ENCODE measurements at places on chromosomes 11 and 22.

DNA sequence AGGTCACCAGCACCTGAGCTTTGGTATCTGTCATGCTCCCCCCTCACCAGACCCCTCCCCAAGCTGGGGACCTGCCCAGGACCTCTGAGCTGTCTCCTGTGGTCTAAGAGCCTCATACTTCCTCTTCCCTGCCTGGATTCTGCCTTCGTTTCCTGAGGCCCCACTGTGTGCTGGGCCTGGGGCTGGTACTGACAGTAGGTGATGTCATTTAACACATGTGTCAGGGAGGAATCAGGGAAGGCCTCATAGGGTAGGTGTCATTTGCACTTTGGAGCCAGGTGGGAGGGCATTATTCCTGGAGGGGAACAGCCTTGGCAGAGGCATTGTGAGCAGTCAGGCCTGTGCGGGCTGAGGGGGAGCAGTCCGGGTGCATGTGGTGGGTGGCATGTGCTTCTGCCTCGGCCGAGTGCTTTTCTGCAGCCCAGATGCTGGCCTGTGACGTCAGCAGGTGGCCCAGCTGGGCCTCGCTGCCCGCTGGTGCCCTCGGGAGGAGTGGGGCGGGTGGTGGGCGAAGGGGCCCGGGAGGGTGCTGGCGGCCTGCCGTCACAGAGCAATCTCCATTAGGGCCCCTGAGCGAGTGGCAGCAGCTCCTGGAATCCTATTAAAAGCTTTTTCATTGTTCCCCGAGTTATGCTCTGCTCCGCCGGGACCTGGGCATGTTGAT lies 9.1 kb downstream of the FLRT1 start:
- DNase-seq, result no peak

- DNase-seq, result no peak
Observed at GRCh38 chr11:134537296-134537695, 125.3 kb upstream of the B3GAT1 start.

GRCh38 chr11:70493891-70494290 lies 95.6 kb downstream of the CTTN start:
- DNase-seq, result no peak

- no peak for DNase-seq
Observed at GRCh38 chr22:44891293-44891747, 118.5 kb downstream of the PHF21B start.

DNA sequence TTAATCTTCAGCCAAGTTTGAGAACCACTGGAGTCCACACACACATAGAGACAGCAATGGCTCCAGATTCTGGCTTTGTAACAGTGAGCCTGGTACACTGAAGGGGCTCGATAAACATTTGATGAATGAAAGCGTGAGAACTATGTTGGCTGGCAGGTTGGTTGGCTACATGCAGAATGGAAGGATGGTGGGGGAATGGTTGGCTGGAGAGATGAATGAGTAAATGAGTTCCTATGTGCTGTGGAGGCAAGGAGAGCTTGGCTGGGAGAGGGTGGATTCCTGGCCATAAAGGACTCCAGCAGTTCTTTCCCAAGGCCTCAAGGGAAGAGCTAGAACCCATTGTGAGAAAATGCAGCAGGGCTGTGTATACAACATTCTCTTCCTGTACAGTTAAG lies 168.0 kb upstream of the NECTIN1 start:
- DNase-seq, result no peak

DNA sequence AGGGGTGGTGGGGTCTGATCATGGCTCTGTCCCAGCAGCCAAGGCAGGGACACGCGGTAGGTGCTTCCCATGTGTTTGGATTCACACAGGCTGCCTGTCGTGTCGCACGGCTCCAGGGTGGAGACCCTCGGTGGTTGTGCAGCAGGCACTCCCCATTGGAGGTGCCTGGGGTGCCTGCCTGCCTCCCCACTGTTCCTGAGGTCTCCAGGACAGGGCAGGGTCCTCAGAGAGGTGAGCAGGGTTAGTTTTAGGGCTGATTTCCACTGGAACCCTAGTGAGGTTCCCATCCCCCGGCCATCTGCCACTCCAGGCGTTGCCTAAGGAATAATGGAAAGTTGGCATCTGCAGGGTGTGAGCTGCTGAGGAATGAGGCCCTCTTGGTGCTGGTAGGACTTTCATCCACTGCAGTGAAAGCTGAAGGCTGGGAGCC lies 32.3 kb downstream of the OSBPL5 start:
- no peak for DNase-seq

GRCh38 chr11:97389270-97389669 lies 999.5 kb downstream of the JRKL start:
- no peak for DNase-seq

DNA sequence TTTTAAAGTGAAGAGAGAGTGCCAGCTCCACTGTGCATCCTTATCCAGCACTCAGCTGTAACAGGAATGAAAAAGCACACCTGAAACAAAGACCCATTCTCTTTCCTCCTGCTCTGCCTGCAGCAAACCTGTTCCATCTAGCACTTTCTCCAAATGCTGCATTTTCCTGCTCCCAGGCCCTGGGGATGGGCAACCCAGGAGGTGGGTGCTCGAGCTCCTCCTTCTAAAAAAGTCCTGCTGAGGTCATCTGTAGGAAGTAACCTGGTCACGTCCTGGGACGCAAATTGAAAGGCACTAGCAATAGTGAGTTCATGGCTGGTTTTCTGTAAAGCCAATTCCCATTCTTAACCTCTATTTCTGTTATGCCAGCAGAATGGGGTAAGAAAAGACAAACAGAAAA lies 173.7 kb downstream of the MAML2 start:
- no peak for DNase-seq

- DNase-seq, result no peak
Observed at GRCh38 chr11:129969920-129970319, 32.7 kb downstream of the PRDM10 start.

DNA sequence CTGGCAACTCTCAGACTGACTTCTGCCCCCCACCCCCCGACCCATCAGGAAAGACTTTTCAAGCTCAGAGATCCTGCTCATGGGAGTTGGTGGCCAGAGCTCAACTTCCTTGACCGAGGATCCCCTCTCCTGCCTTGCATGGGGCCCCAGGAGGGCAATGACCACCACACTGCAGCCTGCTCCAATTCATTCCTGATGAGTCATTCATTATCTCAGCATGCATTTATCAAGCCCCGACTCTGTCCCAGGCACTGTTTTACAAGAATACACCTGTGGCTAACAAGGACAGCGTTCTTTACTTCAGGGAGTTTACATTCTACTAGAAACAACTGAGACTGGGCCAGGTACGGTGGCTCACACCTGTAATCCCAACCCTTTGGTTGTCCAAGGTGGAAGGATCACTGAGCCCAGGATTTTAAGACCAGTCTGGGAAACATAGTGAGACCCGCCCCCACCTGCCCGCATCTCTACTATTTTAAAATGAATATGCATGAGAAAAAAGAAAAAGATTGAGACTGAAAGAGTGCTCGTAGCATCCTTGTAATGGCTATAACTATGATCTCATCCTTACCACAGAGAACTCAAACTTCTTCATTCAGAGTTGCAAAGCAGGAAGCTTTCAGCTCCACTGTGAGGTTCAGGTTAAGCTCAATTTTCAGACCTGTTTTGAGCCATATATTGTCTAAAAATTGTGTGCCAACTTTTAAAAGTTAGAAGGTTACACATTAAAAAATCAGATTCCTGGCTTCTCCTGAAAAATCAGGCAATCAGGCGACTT lies 60.4 kb downstream of the FEZ1 start:
- no peak for DNase-seq

GRCh38 chr22:48045369-48045768 lies 1282.9 kb downstream of the TBC1D22A start:
- no peak for DNase-seq

- DNase-seq, result no peak
Observed at GRCh38 chr22:37491559-37492427, 5.6 kb upstream of the MFNG start.

DNA sequence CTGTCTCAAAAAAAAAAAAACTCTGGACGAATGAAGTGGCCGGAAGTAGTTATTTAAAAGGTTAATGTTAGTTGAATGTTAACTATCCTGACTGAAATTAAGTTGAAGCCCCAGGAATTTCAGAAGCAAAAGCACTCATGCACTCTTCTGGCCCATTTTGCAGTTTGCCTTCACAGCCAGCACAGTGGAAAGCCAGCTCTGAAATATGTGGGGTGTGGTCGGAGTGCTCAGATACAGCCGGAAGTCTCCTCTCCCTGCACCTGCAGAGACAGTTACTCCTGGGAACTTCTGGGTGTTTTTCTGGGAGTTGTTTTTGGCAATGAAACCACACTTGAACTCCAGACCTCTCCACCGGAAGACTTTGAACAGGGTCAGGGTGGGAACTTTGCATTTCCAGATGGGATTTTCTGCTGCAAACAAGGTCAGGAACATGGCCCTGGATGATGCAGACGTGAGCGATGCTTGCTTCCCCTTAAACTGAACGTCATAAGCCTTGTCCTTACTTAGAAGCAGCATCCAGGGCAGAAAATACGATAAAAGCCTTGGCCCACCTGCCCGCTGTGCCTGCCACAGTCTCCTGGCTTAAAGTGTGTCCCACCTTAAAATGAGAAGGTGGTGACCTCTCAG lies 21.5 kb upstream of the CABP2 start:
- DNase-seq, result no peak

GRCh38 chr11:34075178-34075820 lies 23.8 kb downstream of the CAPRIN1 start:
- no peak for DNase-seq

DNA sequence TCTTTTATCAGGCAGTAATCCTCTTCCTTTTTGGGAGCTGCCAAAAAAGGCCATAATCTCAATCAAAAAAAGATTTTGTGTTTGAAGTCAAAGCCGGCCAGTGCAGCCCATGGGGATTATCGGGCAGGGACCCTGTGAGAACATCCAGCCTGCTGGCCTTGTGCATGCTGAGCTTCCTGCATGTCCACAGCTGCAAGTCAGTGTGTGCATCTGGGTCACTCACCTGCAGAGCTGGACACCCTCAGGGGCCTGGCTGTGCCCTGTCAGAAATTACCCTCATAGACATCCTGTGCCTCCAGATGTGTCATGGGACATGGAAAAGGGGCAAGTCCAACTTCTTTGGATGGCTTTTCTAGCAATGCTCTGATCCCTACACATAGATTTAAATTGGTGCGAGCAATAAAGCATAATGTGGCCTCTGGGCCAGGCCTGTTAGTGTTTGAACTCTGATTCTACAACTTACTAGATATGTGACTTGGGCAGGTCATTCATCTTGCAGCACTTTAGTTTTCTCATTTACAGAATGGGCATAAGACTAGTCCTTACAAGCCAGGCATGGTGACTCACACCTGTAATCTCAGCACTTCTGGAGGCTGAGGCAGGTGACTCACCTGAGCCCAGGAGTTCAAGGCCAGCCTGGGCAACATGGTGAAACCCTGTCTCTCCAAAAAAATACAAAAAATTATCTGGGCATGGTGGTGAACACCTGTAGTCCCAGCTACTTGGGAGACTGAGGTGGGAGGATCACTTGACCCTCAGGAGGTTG lies 81.6 kb upstream of the LARGE1 start:
- no peak for DNase-seq

GRCh38 chr11:118911880-118912741 lies 13.6 kb downstream of the BCL9L start:
- DNase-seq, result peak; percentile 65

DNA sequence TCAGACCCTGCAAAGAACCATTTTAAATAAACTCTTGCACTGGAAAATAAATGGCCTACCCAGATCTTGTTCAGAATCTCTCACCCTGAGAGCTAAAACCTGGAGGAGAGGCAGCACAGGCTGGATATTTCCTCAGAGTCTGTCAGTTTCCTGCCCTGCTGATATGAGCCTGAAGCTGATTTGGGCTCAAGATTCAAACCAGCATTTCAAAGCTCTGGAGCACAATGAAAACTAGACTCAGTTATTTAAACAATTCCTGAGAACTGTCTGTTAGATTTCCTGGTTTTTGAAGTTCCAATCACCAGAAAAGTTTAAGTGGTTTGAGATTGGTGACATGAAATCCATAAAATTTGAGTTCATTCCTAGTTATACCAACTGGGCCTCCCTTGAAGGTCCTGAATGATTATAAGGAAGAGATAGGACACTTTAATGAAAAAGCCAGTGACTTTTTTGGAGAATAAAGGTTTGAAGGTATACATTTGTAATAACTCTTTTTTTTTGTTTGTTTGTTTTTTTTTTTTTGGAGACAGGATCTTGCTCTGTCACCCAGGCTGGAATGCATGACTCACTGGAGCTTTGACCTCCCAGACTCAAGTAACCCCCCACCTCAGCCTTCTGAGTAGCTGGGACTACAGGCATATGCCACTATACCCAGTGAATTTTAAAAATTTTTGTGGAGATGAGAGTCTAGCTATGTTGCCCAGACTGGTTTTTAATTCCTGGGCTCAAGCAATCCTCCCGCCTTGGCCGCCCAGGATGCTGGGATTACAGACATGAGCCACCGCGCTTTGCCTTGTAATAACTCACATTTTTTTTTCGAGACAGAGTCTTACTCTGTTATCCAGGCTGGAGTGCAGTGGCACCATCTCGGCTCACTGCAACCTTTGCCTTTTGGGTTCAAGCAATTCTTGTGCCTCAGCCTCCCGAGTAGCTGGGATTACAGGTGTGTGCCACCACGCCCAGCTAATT lies 8.0 kb upstream of the ESAM start:
- DNase-seq, result no peak

DNA sequence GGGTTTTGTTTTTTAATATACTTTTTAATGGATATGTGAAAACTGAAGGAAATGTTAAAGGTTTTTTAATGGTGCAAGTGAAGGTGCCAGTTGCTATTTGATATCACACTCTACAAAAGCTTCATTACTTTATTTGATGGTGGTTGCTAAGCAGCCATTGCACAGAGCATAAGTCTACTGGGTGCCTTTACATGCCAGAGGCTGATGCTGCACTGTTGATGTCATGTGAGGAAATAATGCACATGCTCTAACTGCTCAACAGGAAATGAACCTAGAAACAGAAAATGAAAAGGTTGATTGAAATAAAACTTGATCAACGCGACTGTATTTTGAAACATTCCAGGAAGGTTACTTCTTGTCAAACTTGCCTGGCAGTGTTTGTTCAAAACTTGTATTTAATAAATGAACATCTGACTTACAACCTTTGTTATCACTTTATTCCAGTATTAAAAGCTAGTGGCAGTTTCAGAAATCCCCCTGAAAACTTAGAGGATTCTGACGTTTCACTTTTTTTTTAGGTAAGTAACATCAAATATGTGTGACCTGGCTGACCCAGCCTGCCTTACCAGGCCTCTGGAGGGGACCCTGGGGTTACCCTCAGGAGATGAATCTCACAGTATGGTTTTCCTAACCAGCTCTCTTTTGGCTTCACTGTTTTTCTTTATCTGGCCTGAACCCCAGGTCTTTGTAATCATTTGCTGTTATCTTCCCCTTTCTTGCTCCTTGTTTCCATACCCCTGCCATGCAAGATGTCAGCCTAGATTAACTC lies 2.4 kb upstream of the ATP5MG start:
- no peak for DNase-seq

- no peak for DNase-seq
Observed at GRCh38 chr11:34633640-34633989, 12.7 kb downstream of the EHF start.

GRCh38 chr11:60855726-60856633 lies at the start of gene PTGDR2:
Gene PTGDR2, minus strand, starts transcription at chr11:60855950. Its CDS starts 2,228 bp downstream, at chr11:60853722.
- no peak for DNase-seq

- no peak for DNase-seq
Observed at GRCh38 chr22:44086271-44087088, 62.4 kb downstream of the PARVB start.
